Gastroesophageal sphincter (tissue), 4 donors: ENCODE measurements at places on chromosomes 2 and 18. TPM values are rescaled to one million over a fixed set of nuclear protein-coding genes. Genes with fewer than 3 reads are reported as not detected.

The CHRND gene
- total RNA-seq, result not detected

The PAX8 gene
- total RNA-seq, result 1.1 TPM

The ALK gene
- 1.6 TPM for total RNA-seq

The SATB2 gene
- 2.2 TPM for total RNA-seq

The CXCR4 gene
- total RNA-seq, result 8.2 TPM

The TUBB8B gene
- total RNA-seq, result not detected

The POTEC gene
- not detected for total RNA-seq

The NAGK gene
- 64.8 TPM for total RNA-seq

DNA sequence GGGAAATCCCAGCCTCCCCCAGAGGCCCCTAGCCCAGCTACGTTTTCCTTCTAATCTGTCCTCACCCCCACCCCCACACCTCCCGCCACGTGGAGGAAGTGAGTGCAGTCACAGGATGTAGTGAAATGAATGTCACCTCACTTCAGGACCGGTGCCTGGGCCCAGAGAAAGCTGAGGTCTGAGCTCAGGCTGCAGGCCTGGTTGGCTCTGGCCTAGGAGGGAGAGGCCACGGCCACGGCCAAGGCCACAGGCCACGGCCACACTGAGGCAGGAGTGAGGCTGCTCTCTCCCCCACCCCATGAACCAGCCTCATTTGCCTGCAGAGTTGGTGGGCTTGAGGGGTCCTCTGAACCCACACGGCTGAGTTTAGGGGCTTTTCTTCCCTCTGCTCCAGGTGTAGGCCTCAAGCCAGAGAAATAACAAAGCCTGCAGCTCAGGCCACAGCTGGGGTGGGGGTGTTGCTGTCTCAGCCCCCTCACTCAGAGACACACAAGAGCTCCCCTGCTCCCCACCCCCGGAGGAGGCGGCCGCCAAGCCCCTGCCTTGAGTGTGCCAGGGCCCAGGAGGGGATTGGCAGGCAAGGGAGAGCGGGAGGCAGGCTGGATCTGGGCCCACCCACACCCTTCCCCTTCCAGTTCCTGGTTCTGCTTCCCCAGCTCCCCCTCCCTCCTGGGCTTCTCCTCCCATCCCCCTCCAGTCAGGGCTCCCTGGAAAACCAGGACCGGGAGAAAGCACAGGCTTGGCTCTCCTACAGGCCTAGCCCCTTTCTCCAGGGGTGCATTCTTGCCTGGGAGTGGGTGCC lies 27.0 kb downstream of the DNMT3A start:
- ATAC-seq, result peak; percentile 66

DNA sequence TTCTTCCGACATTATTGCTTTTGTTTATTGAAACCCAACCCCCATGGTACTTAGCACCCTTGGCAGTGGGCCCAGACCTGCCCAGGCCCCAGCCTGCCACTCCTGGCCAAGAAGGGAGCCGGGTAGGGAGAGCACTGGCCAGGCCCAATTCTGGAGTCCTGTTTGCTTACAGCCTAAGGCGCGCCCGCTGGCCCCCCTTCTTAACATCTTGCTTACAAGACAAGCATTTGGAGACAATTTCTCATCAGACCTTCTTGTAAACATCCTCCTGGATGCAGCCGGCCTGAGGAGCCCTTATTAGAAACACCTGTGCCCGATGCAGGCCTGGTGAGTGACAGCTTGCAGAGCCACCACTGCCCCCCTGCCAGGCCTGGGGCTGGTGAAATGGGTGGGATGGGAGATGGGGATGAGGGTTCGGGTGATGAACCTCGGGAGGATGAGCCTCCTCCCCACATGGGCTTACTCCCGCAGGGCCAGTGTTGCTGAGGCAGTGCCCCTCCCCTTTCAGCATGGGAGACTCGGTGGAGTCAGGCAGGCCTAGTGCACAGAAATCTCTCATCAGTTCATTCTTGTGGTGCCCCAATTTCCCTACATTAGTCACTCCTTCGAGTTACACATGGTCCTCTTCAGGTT lies 217.5 kb downstream of the CYP26B1 start:
- ATAC-seq, result no peak

DNA sequence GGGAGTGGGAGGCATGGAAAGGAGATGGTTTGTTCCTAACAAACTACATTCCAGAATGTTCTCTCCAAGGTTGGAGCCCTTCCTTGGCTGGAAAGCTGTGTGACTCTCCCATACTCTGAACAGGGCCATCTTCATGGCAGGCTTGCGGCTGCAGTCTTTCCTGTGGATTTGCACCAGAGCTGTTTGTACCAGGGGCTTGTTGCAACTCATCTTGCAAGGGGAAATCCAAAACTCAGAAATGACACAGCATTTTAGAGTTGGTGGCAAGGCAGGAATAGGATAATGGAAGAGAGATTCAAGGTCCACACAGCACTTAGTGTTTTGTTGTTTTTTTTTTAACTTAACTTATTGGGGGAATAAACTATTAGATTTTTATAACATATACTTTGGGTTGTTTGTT lies 73.7 kb upstream of the ZNF516 start:
- no peak for ATAC-seq

DNA sequence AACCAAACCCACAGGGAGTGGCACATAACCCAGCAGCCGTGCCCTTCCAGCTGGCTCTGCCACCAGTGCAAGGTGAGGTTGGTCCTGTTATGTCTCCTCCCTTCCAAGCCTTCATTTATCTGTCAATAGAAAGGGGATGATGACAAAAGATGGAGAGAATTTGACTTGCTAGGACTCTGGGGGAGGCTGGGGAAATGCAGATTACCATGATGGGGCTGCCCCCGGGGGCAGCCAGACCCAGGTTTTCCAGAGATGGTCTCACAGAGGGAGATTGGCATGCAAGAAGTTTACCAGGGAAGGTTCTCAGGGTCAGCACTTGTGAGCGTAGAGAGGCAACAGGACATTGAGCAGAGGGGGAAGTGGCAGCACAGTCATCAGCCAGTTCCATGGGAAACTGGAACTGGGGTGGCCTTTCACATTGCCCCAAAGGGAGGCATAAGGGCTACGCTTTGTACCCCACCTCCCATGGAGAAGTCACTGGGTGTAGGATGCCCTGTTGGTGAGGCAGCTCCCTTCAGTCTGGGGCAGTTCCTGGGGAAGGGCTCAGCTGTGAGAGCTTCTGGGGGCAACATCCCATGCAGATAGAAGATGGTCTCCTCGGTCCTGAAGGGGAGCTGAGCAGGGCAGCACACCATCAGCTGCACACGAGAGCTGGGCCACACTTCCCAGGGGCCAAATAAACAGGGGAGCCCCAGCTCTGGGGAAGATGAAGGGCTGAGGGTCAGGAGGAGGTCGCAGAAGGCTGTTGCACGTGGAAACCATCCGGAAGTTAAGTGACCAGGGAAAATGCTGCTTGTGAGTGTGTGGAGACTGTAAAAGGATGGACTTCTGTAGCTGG lies 117.8 kb upstream of the EPC2 start:
- no peak for ATAC-seq

DNA sequence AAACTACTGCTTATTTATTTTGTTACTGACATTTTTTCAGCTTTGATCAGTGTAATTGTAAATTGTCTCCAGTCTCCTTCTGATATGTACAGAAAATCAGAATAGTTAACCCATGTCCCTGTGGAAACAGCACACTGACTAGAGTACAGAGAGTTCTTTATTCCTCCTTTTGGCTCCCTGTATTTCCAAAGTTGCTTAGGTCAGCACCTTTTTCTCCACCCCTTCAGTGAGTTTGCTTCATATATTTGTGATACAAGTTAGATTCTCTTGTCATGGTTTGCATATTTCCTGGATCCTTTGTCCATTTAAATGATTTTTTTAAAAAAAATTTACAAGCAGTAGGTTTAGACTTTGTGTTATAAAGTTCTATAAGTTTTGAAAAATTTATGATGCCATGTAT lies 2051.1 kb upstream of the LRRTM1 start:
- no peak for ATAC-seq

DNA sequence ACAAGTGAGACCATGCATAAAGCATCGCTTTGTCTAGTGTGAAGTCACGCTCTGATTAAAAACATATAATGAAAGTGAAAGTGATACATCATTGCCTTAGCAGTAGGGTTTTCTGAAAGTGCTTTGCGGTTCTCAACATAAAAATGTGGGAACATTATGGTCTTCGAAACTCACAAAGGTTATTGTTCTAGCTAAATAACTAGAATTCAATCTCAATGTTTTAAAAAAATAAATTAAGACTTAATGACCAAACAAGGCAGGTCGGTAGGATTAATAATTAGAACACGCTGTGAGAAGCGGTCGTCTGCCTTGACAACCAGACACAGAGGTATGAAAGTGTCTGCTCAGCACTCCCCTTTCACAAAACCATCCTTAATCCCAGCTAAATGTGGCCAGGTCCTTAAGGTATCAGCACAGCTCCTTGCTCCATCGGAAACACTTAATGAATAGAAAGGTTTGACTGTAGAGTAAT lies 42.2 kb downstream of the KLHL14 start:
- ATAC-seq, result no peak

DNA sequence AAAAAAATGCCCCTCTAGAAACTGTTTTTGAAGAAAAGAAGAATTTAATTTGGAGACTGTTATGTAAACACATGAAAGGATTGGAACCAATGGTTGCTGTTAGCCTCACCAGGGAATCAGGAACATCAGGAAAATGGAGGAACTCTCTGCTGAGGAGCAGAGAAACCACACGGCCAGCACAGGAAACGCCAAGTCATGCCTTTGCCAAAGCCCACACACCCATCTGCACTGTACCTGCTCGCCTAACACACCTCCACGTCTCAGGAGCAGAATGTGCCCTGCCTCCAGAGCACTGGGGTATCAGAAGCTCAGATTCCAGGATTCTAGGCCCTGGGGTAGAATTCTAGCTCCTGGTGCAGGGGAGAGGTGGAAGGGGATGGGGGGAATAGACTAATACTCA lies 9.8 kb upstream of the SCYGR1 start:
- ATAC-seq, result no peak

DNA sequence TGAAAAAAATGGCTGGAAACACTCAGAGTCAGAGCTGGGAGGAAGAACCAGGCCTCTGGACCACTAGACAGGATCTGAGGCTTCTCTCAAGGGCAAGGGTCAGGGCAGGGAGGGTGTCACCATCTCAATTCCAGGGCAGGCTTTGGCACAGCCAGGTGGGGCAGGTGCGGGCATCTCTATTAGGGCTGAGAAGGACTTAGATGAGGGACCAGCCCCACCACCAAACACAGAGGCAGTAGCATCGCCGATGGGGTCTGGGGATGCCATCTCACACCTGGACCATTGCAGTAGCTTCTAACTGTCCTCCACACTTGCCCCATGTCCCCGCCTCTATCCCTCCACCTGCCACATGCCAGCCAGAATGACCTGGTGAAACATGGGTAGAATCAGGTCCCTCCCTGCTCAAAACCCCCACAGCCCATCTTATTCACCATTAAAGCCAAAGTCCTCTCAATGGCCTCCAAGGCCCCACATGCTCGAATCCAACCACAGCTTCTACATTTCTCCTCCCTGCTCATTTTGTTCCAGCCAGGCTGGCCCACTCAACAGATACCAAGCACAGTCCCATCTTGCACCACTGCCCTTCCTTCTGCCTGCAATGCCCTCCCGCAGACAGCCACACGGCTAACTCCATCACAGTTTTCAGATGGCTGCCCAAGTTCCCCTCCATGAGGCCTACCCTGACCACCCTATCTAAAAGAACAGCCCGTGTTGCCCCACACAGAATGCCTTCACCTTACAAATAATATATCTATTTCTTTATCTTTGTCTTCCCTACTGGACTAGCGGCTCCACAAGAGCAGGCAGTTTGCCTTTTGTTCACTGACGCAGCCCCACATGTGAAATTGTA lies 177.4 kb downstream of the SMAD2 start:
- no peak for ATAC-seq

DNA sequence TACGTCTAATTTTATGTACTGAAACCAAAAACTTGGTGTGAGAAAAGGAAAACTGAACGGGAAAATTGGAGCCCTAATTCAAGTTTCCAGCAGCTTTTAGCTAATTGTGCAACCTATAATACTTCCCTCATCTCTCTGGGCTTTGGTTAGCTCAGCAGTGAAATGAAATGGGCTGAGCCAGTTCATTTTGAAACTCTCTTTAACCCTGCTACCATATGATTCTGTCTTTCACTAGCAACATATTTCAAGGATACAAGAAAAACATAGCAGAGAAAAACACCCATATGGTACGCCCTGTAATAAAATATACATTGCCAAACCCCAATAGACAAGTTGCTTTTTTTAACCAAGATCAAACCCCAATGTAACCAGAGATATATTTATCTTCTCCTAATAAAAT lies 799 bp downstream of the SYT4 start:
- ATAC-seq, result no peak

GRCh38 chr2:74513605-74514367 lies 464 bp upstream of the TLX2 start:
- ATAC-seq, result no peak

DNA sequence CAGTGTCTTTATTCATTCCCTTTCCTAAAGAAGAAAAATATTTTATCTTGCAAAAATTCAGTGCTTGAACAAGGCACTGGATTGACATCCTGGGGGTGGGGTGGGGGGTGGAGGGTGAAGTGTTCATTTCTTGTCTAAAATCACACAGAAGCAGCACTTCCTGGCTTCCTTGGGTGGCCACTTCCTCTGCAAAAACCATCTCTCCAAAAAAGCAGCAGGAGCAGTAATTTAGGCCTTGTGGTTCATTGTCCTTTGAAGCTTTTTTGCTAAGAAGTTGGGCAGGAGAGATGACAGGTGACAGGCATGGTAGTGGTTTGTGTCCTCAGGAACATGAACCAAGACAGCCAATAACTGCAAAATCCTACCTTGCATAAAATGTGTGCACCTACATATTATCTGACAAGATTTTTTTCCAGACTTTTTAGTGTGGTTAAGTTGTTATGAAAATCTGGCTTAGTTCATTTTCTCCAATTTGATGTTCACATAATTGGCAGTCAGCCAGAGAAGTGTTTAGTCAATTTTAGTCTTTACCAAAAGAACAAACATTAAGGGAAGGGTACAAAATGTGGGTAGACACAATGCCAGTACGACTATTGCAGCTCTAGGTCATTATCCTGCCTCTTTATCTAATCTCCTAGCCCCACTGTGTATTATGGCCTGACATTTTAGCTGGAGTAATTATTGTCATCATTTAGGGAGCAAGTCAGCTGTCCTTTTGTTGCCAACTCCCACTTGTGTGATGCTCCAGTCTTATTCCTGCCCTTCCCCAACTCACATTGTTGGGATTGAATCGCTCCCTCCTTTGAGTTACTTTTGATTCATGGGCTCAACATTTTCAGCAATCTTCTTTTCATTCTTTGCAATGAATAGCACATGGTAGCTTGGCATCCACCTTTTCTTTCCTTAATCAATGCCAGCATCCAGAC lies 177.2 kb downstream of the MYO3B start:
- no peak for ATAC-seq
